ENCODE measurements at places on chromosomes 4 and X.

- DNase-seq = peak; percentile 67
Measured at GRCh38 chrX:101415180-101416145, 7.4 kb downstream of the HNRNPH2 start.

GRCh38 chrX:69094977-69095669 lies 70.1 kb downstream of the PJA1 start:
- no peak for DNase-seq

- DNase-seq = no peak
Measured at GRCh38 chr4:109833756-109834155, 6.0 kb downstream of the RRH start.

DNA sequence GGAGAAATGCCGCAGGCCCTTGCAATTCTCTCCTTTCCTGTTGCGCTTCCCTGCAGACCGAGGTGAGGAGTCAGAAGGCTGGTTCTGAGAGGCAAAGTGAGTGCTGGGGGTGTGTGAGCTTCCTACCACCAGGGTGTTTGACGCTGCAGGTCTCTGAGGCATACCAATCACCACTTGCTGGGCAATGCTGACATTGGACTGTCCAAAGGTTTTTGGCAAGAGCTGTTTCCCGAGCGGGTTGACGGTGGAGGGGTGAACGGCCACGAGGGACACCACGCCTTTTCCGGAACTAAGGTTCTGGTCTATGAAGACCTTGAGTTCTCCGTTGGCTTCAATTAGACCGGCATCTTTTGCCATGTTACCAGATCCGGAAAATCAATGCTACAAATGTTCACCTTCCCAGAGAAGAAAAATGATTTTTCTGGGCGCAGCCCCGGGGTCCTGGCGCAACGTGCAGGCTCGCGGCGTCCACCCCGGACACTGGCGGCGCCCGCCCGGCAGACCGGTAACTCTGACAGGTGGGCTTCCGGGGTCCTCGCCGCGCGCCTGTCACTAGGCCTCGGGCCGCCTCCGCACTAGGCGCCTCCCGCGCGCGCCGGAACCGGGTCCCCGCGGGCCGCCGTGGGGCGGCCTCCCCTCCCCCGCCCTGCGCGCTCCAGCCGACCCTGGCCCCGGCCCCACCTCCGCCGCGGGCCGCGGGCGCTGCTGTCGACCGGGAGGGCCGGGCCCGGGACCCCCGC lies 44.9 kb upstream of the FAM47C start:
- no peak for DNase-seq

DNA sequence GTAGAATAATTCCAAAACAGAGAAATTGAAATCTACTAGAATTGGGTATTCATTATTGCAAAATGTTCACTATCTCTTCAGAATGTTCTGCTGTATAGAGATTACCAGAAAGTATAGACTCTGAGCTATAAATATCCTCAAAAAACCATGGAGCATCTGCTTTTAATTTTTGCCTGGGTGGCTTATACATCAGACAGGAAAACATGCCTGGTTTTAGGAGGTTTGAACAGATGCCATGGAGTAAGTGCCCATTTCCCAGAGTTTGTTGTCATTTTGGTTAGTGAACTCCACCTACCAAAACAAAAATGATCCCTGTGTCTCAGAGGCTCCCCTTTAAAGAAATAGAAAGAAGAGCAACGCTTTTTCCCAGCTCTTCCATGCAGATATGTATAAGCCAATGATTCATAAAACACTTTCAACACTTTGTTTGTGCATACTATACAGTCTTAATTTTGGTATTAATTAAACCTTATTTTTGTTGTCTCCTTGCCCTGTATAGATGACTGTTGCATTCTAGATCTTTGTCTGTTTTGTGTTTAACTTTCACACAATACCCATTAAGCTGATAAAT lies 68.7 kb downstream of the MEPE start:
- DNase-seq = no peak

DNA sequence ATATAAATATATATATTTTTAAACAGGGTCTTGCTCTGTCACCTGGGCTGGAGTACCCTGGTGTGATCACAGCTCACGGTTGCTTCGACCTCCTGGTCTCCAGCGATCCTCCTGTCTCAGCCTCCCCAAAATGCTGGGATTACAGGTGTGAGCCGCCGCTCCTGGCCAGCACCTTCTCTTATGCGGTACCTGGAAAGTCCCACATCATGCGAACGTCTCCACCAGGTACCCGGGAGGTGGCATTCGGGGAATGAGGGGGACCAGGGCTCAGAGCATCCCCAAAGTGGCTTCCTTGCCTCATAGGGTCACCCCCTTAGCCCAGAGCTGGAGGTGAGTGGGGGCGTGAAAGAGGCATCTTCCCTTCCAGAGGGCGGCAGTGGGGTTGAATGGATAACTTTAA lies 84.0 kb upstream of the PPP2R3B start:
- DNase-seq = no peak

- no peak for DNase-seq
Measured at GRCh38 chr4:41142376-41143310, 71.7 kb downstream of the APBB2 start.

GRCh38 chr4:107442538-107443111 lies 277.4 kb downstream of the PAPSS1 start:
- no peak for DNase-seq

- peak; percentile 47 for DNase-seq
Measured at GRCh38 chrX:153726286-153727122, 1.8 kb downstream of the ABCD1 start.

- DNase-seq = no peak
Measured at GRCh38 chr4:2367626-2368025, 50.8 kb downstream of the ZFYVE28 start.

DNA sequence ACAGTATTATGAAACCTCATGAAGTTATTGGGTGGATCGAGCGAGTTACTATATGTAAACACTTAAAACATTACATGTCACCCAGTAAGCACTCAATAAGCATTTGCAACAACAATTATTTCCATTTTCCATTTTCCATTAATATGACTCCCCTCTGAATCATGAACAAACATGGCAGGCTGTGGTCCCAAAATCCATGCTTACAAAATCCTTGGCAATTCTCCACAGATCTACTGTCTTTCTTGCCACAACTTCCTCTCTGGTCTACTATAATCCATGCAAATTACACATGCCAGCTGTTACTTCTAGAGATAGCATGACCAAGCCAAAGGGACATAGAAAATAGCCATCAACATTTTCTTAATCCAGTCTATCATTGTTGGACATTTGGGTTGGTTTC lies 22.0 kb downstream of the ASB11 start:
- no peak for DNase-seq

DNA sequence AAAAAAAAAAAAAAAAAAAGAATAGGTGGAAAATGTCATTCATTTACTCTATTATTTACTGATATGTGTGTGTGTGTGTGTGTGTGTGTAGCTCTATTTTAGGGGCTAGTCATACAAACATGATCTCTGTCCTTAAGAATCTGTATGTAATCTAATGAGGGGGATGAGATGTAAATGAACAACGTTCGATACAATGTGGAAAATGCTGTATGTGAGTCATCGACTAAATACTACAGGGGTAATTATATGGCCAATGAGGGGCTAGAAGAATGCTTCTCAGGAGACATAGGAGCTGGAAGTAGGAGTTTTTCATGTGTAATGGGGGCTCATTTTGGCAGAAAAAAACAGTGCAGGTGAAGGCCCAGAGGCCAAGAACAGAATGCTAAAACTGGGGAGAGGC lies 41.9 kb downstream of the LEF1 start:
- DNase-seq = peak; percentile 28

- DNase-seq = no peak
Measured at GRCh38 chrX:153933748-153934147, 1.1 kb downstream of the NAA10 start.

- DNase-seq = no peak
Measured at GRCh38 chr4:106149026-106149425, 167.0 kb downstream of the TBCK start.

GRCh38 chr4:2757426-2757825 lies 1.3 kb upstream of the TNIP2 start:
- DNase-seq = no peak

- no peak for DNase-seq
Measured at GRCh38 chr4:10066206-10066605, 44.9 kb upstream of the SLC2A9 start.

DNA sequence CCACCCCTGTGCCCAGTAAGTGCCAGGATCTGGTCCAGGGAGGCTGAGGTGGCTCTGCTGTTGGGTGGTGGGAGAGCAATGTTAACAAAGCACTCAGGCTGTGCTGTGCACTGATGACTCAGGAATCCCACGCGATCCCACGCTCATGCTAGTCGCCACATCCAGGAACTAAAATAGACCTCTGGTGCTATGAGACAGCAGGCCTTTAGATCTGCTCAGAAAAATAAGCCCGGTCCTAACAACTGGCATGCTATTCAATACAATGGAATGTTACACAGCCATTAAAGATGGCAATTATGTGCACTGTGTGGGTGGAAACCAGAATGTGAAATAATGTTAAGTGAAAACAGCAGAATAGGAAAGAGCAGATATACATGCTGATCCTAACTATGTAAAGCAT lies 26.0 kb downstream of the ARL13A start:
- no peak for DNase-seq

DNA sequence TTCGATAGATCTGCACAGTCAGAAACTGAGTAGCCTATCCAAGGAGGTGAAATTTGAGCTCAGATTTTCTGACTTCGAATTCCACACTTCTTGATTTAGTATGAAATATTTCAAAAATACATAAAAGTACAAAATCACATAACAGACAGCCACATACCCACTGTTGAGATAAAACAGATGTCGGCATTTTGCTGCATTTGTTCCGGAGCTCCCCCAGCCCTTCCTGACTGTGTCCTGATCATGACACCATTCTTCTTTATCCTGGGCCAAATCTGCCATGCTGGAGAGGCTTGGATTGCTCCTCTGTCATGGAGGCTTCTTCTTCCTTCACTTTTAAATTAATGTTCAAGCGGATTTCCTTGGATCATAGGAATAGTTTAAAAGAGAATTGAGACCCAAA lies 124.2 kb upstream of the RBPJ start:
- DNase-seq = no peak

GRCh38 chr4:118395057-118395644 lies 42.3 kb upstream of the PRSS12 start:
- DNase-seq = peak; percentile 8

GRCh38 chr4:8730681-8731080 lies 138.1 kb downstream of the CPZ start:
- DNase-seq = no peak

DNA sequence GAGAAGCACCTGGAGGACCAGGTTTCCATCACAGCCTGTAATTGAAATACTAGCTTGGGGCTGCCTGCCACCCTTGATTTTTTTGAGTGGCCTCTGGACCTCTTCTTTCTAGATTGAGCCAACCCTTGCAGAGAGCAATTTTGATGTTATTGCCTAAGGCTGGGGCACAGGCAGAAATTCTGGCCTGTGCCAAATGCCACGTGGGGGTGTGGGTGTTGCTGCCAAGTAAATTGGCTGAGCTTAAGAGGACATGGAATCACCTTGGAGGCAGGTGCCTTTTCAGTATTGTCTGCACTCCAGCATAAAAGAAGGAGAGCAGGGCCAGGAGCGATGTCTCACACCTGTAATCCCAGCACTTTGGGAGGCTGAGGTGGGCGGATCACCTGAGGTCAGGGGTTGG lies 286.1 kb upstream of the PRPS2 start:
- peak; percentile 94 for DNase-seq

- DNase-seq = no peak
Measured at GRCh38 chr4:48129307-48130014, 4.6 kb downstream of the TXK start.

DNA sequence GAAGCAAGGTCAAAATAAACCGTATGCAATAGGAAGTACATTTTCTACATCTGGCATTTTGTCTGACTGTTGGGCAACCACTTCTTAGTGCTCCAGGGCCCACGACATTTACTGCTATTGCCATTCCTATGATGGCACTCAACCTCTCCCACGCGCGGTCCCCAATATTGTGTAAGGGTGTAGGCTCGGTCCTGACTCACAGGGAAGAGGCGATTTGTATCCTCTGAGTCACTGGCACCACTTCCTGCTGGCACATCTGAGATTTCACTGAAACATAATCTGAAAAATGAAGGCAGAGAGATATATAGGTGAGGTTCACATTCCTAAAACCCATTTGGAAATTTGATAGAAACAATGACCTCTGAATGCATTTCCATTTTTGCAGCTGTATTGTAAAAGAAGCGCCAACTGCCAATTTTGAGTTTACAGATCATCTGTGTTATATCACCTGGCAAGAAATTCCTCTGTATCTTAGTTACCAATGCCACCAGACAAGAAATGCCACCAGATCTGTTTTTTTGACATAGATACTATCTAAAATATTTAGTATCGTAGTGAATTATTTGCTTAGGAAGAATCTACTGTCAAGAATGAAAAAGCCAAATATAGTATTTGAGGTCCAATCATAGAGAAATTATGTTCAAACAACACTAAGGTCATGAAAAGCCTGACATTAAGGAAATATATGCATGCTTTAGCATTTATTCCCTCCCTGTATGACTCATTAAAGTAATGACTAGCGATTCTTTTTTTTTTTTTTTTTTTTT lies 9.8 kb downstream of the EREG start:
- DNase-seq = no peak

GRCh38 chr4:71472946-71473345 lies 134.1 kb downstream of the SLC4A4 start:
- no peak for DNase-seq

GRCh38 chr4:68167706-68168105 lies 38.0 kb upstream of the TMPRSS11F start:
- no peak for DNase-seq

DNA sequence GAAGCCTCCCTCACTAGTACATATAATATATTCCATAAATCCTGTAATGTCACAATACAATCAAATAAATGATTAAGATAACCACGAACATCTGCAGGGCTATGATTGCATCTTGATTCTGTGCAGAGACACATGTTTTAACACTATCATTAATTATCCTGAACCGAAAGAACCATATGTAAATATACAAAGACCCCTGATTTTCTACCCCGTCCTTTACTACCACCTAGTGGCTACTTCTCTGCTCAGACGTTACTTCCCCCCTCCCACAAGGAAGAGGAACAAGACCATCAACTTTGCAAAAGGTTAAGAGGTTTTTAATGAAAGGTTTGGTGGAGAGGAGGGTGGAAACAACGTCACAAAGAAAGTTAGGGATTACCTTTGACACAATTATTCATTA lies 134.0 kb downstream of the COL4A6 start:
- peak; percentile 64 for DNase-seq

DNA sequence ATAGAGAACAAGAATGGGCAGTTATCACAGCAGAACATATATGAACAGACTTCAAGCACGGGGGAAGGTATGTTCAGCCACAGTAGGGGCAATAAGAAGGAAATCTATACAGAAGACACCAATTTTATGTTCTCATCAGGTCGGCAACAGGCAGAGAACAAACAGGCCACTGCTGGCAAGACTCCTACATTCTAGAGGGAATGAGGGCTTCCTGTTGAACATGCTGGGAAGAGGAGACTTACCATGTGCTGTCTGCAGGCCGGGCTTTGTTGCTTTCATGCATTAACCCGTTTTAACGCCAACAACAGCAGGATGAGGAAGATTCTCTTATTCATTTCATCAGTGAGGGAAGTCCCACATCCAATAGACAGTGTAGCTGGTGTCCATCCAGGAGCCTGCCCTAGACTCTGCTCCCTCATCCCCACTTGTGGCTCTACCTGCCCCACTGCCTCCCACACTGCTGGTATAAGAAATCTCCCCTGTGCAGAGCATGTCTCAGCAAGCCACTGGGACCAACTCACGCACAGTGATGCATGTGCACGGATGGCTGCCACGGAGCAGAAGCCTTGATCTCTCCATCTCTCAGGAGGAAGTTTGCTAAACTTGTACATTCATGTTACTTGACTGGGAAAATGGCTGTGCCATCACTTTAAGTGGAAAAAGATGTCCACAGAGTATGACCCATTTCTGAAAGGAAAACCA lies 84.5 kb downstream of the ACOX3 start:
- peak; percentile 2 for DNase-seq
